Muscle of back (tissue), 13 donors: ENCODE measurements at places on chromosomes 6 and 20. TPM values are rescaled to one million over a fixed set of nuclear protein-coding genes. Genes with fewer than 3 reads are reported as not detected.

The TRIM31 gene
- polyA plus RNA-seq, result 0.16 TPM

The TCF21 gene
- 0.07 TPM for polyA plus RNA-seq

The C6orf15 gene
- not detected for polyA plus RNA-seq

The SCGN gene
- polyA plus RNA-seq, result not detected

The RGS19 gene
- 4.4 TPM for polyA plus RNA-seq

The SRMS gene
- polyA plus RNA-seq, result not detected

The OTOR gene
- polyA plus RNA-seq, result not detected

The EYA2 gene
- 2.1 TPM for polyA plus RNA-seq

The FAM83B gene
- not detected for polyA plus RNA-seq

The TMEM217 gene
- polyA plus RNA-seq, result 1.1 TPM

The ARMH2 gene
- polyA plus RNA-seq, result not detected

The LPA gene
- 0.13 TPM for polyA plus RNA-seq

The OXT gene
- not detected for polyA plus RNA-seq

The SDC4 gene
- 7.2 TPM for polyA plus RNA-seq

The TRIM26 gene
- polyA plus RNA-seq, result 13.9 TPM

The GRM1 gene
- polyA plus RNA-seq, result 0.08 TPM

The EYS gene
- polyA plus RNA-seq, result 1.1 TPM

The MOG gene
- polyA plus RNA-seq, result not detected

The MYL9 gene
- 405 TPM for polyA plus RNA-seq

The ZNF165 gene
- polyA plus RNA-seq, result 0.36 TPM

The MPIG6B gene
- 1.1 TPM for polyA plus RNA-seq

The POLH gene
- 11.6 TPM for polyA plus RNA-seq

The PPP2R5D gene
- 45.4 TPM for polyA plus RNA-seq

The SLC22A2 gene
- polyA plus RNA-seq, result 0.20 TPM

The SLC44A4 gene
- polyA plus RNA-seq, result not detected

The AHCY gene
- polyA plus RNA-seq, result 179 TPM

The VTA1 gene
- polyA plus RNA-seq, result 52.0 TPM

The COL21A1 gene
- 97.4 TPM for polyA plus RNA-seq

The TRIM38 gene
- 3.1 TPM for polyA plus RNA-seq

The MOXD1 gene
- polyA plus RNA-seq, result 3.2 TPM

The ZBTB46 gene
- 14.9 TPM for polyA plus RNA-seq

The IL17F gene
- polyA plus RNA-seq, result not detected

The GLP1R gene
- polyA plus RNA-seq, result not detected

The IRF4 gene
- 1.3 TPM for polyA plus RNA-seq

The CDH22 gene
- polyA plus RNA-seq, result 0.40 TPM

The TM9SF4 gene
- 42.8 TPM for polyA plus RNA-seq

The UBD gene
- polyA plus RNA-seq, result 0.18 TPM

The MCUR1 gene
- 36.6 TPM for polyA plus RNA-seq

The HCRTR2 gene
- polyA plus RNA-seq, result not detected

The FHL5 gene
- polyA plus RNA-seq, result 1.1 TPM

The RNF182 gene
- 0.92 TPM for polyA plus RNA-seq

The MBOAT1 gene
- 4.2 TPM for polyA plus RNA-seq

The HM13 gene
- 75.6 TPM for polyA plus RNA-seq

The HLA-DOB gene
- polyA plus RNA-seq, result 0.61 TPM

The PXMP4 gene
- 10.0 TPM for polyA plus RNA-seq

The XKR7 gene
- polyA plus RNA-seq, result not detected

The CYP39A1 gene
- 2.2 TPM for polyA plus RNA-seq

The DEFB126 gene
- polyA plus RNA-seq, result not detected

The PCSK2 gene
- 0.50 TPM for polyA plus RNA-seq

The CD24 gene
- 21.2 TPM for polyA plus RNA-seq

The SLC12A5 gene
- polyA plus RNA-seq, result 0.71 TPM

The CDSN gene
- polyA plus RNA-seq, result not detected

The SHLD1 gene
- polyA plus RNA-seq, result 6.1 TPM

The SPATA2 gene
- polyA plus RNA-seq, result 4.7 TPM
